ENCODE measurements at places on chromosomes 5 and 9.

DNA sequence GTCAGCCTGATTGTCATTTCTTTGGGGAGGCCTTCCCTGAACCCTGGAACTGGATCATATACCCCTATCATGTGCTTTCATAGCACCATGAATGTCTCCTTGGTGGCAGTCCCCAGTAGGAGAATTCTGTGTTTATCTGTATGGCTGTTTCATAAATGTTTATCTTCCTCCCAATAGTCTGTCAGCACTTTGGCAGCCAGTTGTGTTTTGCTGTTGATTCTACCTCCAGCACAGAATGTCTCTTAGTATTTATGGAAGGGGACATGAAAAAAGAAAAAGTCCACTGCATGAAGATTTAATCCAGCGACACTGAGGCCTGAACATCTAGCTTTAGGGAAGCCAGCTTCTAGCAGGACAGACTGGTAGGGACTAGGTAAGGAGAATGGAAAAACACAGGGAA, 38.3 kb downstream of the GHR start:
- no peak for DNase-seq

GRCh38 chr5:172180936-172181335, 7.1 kb downstream of the STK10 start:
- DNase-seq, result no peak

DNA sequence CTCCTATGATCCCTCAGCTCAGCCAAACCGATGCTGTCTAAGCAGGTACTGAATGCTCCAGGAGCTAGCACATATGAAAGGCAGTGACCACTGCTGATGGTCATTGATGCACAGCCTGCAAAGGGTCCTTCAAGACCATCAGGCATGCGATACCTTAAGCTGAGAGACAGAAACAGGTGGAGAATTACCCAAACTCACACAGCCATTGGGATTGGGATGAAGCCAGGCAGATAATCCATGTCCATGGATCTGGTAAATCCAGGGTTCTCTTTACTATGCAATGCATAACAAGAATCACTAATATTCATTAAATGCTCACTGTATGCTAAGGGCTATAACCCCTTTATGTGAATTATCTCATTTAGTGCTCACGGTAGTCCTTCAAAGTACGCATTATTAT, 36.2 kb downstream of the RAPGEF1 start:
- no peak for DNase-seq

DNA sequence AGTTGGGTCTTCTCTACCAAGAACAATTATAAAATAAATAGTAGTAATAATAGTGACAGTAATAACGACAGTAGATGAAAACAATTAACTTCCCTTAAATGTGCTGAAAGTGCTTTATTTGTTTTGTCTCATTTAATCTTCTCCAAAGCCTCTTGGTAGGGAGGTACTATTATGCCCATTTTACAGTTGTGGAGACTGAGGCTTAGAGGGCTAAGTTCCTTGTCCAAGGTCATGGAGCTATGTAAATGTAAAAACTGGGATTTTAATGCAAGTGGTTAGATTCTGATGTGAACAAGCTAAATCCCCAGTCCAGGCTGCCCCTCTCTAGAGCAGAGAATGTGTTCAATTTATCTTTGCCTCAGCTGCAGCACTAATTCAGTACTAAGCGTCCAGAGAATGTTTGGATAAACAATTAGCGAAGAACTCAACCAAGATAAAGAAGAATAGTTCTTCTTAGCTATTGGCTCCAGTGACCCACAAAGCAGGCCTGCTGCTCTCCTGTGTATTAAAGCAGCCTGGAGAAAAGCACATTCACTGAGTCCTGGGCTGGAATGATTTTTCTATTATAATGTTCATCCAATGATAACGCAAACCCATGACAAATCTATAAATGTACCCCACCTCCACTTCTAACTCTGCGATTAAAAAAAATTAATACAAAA, 68.8 kb downstream of the NPR3 start:
- no peak for DNase-seq

DNA sequence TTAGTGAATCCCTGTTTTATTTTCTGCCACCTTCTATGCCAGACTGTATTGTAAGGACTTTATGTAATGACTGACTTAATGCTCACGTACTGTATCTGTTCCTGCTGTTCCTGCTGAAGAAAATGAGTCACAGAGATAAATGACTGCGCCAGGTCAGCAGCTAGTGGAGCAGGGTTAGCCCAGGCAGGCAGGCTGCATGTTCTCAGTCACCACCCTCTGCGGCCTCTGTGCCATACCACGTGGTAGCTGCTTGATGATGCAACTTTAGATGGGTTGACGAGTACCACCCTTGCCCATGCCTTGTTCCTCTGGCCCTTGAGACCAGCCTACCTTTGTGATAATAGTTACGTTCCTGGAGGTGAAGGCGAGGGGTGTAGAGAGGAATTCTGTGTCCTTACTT, 161.9 kb downstream of the TRIO start:
- DNase-seq, result no peak

DNA sequence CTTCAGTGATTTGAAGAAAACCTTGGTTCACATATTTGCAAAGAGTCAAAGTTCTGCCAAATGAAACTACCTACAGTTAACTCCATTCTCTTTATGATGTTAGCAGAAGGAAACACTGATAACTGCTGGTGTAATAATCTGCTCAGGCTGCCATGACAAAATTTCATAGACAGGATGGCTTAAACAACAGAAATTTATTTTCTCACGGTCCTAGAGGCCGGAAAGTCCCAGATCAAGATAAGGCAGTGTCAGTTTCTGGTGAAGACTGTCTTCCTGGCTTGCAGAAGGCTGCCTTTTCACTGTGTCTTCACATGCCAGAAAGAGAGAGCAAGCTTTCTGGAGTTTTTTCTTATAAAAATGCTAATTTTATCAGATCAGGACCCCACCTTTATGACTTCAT, 102.4 kb upstream of the PARP8 start:
- DNase-seq, result no peak

Measured in SK-N-MC (cell line).